Stimulated activated CD8-positive, alpha-beta memory T cell treated with anti-CD3 and anti-CD28 coated beads, Interleukin-2, amount 100 ng/mL, for 1 hour (primary cell): ENCODE measurements at places on chromosomes 4 and X.

- no peak for DNase-seq
Measured at GRCh38 chr4:25635501-25635900, 20.1 kb upstream of the SLC34A2 start.

DNA sequence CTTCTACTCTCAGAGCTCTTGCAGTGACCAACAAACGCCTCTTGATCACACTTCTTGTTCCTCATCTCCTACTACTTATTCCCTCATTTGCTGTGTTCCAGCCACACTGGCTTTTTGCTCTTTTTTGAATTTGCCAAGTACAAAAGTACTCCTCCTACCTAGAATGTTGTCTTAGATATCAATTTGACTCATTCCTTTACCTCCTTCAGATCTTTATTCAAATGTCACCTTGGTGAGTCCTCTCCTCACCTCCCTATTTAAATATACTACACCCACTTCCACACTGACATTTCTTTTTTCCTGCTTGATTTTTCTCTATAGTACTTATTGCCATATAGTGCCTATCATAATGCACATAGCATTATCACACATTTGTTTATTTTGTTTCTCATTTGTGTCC, 6.2 kb upstream of the DCAF4L1 start:
- no peak for DNase-seq

GRCh38 chr4:815464-816146, 10.3 kb downstream of the CPLX1 start:
- DNase-seq: no peak

DNA sequence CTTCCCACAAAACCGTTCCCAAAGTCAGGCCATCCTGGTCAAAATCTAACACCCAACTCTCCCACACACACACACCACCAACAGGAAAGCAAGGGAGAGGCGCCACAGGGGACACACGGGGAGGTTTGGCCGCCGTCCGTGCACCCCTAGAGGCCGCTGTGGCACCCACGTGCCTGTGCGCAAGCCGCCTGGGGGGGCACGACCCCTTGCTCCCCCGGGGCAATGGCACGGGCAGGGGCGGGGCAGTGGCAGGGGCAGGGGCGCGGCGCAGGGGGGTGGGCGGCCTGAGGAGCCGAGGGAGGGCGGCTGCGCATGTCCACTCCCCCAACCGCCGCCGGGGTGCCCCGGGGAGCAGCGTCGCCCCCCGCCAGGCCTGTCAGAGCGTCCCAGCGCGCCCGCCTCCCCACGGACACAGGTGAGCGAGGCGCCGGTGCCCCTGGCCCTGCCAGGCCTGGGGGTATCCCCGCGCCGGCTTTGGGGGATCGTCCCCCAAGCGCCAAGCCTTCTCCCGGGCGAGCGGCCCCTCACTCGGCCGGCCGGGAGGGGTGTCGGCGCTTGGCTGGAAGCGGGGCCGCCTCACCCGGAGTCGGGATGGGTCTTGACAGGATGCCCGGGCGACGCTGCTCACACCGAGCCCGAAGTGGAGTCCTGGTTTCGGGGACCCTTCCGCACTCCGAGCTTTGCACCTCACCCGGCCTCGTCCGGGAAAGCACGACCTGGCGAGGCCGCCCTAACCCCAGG, at the start of gene ERAS:
ERAS (plus strand) TSS at position 379 of the 741 bp plus-strand sequence. CDS start 2,611 bp downstream, outside the sequence.
- no peak for DNase-seq

- DNase-seq: no peak
Measured at GRCh38 chrX:153478746-153479145, 8.4 kb upstream of the HAUS7 start.

DNA sequence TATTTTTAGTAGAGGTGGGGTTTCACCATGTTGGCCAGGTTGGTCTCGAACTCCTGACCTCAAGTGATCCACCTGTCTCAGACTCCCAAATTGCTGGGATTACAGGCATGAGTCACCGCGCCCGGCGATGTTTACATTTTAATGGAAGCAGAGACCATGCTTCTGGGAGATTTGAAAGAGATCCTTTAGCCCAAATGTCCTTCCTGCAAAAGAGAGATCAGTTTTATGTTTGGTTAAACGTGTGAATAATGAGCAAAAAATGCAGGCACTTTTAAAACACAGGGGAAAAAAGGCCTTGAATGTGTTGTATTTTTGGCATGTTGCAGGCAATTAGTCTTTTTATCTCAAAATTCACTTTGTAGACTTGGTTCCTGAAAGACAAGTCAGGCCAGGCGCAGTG, 95.8 kb upstream of the ELOVL6 start:
- DNase-seq: no peak

DNA sequence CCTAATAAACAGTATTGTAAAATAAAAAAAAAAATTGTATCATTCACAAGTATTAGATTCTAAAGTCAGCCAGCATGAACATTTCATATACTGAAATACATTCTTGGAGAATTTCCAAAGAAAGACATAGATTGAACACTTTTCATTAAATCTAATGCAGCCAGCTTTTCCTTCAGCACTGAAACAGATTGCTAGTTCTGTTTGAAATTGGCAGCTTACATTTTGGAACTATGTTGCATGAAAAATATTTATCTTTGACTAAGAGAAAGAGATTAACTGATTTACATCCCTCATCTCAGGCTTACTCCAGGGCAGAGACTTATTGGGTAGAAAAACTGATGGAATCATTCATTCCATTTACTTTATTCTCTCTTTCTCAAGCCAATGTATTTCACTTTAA, 272.7 kb downstream of the PDHA2 start:
- DNase-seq: no peak

DNA sequence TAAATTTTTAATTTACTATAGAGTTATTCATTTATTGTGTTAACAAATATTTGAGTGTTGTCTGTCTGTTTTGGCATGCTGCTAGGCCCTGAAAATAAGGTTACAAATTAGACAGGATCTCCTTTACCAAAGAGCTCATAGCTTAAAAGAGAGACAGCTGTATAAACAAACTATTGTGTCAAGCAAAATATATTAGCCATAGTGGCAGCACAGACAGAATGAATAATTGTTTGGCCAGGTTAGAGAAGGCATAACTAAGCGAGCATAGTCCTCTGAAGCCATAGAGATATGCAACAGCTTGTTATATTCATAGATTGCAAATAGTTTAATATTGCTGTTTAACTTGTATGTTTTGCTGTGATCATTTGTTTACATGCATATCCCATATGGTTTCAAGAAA, 66.7 kb upstream of the NDUFC1 start:
- DNase-seq: no peak

DNA sequence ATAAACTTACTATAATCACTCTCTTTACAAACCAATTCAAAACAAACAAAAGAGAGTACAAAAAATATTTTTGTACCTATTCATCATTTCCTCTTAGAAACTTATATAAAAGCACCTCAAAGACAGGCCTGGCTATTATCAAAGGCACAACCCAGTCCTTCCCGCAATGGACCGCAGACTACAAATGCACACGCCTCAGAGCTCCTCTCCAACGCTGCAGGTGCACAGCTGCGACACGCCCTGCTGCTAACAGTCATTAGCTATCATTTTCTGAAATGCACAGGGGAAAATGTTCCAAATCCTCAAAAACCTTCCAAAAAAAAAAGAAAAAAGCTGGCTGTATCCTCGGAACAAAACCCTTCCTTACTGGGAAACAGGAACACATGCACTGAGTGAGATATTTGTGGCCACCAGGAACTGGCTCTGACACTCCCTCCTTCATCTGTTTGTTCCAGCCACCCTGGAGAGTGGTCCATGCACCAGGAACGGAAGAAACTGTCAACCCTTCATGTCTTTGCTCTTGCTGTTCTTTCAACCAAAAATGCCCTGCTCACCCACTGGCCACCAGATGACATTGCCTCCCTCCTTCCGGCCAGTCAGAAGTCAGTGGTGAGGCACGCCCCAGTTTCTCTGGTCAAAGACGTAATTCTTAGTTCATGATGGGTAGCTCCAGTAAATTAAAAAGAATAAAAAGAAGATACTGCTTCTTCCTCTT, 16.7 kb downstream of the IRF2 start:
- DNase-seq: no peak

GRCh38 chr4:6960154-6960553, 50.5 kb downstream of the TBC1D14 start:
- no peak for DNase-seq

DNA sequence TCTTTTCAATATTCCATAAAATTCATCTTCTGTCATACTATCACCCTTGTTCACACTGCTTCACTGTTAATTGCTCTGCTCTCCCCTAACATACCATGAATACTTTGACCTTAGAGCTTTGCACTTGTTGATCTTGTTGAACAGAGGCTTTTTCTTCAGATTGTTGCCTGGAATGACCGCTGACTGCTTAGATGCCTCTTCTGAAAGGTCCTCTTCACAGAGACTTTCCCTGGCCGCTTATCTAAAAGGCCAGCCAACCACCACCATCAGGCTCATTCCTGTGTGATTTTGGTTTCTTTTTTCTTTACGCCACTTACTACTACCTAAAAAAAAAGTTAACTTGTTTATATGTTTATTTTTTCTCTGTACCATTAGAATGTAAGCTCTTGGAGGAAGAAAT, 667.7 kb downstream of the STPG2 start:
- no peak for DNase-seq

DNA sequence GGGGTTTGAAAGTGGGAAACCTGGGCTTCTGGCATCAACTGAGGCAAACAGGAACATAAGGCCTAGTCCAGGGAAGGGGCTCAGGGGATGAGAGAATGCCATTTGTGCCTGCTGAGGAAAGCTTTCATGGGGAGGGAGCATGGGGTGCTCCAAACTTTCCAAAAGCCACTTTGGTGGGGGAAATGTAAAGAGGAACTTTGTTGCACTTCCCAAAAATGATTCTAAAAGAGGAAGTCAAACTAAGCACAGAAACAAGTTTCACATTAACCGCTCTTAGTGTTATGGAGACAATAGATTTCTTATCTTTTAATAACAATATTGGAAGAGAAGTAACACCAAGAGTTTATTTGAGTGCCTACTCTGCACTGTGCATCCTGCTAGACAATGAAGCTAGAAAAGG, 32.3 kb downstream of the GAB3 start:
- no peak for DNase-seq

GRCh38 chr4:1674682-1675081, 9.4 kb downstream of the FAM53A start:
- no peak for DNase-seq

- DNase-seq: no peak
Measured at GRCh38 chrX:54446084-54446483, 5.9 kb downstream of the TSR2 start.

- no peak for DNase-seq
Measured at GRCh38 chr4:79134767-79135166, 191.1 kb downstream of the NAA11 start.

DNA sequence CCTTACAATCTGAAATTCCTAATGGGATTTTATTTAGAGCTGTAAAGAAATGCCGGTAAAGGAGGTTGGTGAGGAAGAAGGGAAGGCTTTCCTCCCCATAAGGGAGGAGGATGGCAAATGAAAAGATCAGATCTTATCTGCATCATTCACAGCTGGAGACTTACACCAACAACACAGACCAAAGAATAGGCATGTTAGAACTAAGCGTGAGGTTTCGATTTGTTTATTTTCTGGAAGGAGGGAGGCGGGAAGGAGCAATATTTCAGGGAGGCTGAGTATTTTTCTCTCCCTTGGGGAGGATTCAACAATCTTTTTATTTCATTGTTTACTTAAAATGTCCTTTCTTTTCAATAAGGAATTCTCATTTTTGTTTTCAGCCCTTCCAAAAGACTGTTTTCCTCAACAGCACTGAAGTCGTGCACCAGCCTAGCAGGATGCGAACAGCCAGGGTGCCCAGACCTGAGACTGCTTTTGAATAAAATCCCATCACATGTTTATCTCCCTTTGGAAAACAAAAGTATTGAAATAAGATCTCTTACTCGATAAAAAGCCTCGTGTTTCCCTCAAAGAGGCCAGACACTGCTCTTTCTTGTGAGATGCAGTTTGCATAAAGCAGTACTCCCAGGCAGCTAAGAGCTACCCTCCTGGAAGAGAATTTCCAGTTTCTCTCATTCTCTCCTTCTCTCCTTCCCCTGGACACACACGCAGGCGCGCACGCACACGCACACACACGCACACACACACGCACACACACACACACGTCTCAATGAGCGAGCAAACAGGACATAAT, 236.1 kb downstream of the MGST2 start:
- no peak for DNase-seq

DNA sequence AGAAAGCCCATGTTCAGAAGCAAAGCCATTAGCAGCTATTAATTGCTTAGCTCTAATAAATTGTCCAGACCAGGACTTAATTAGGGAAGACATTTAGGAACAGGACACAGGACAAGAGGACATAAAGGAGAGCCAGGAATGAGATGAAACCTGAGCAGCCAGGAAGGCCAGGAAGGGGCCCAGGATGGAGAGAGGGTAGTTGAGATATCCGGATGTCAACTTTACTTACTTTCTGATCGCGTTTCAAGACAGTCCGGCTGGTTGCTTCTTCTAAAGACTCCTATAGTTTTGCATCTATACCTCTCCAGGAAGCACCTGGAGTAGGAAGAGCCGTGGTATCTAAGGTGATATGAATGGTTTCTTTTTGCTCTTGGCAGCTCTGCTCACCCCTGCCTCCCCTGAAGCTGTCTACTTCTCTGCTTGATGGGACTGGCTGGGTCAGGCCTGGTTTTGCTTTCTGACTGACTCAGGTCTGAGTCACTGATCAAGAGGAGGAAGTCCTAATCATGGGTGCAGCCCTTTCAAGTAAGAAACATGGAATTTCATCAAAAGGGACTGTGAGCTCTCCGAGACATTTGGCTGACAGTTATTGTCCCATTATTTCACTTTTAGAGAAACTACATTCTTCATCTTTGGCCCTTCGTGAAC, 733.3 kb downstream of the RPA4 start:
- no peak for DNase-seq

DNA sequence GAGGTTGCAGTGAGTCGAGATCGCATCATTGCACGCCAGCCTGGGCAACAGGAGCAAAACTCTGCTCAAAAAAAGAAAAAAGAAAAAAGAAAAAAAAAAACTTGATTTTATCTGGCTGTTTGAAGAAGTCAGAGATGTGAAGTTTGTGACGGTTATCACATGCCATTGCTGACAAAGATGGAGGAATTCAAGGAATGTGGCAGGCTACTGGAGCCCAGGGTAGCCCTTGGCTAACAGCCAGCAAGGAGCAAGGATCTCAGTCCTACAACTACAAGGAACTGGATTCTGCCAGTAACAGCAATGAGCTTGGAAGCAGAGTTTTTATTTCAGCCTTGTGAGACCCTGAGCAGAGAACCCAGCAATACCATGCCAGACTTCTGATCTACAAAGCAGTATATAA, 24.3 kb upstream of the TET2 start:
- DNase-seq: no peak

GRCh38 chr4:2283199-2283711, 21.3 kb upstream of the MXD4 start:
- no peak for DNase-seq

DNA sequence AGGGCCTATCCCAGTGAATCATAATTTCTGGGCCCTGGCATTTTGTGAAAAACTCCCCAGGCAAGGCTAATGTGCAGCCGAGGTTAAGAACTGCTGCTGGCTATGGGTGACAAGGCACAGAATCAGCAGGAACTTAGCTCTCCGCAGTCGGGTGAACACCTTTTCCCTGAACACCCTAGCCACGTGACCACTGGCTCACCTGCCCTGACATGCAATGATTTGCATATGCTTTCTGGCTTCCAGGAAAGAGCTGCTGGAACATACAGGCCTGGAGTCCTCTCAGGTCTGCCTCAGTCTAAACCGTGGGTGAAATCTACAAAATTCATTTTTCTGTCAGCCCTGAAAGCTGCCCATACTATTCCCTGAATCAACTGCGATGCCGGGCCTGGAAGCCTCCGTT, 56.6 kb downstream of the ZNF827 start:
- no peak for DNase-seq

GRCh38 chrX:9269134-9269533, 195.7 kb upstream of the TBL1X start:
- no peak for DNase-seq
